Colonic mucosa (tissue), 4 donors: ENCODE measurements at places on chromosomes 3 and 15. TPM values are rescaled to one million over a fixed set of nuclear protein-coding genes. Genes with fewer than 3 reads are reported as not detected.

Gene SERPINI2
- total RNA-seq: not detected

Gene CFAP91
- total RNA-seq: 0.61 TPM

Gene LPCAT4
- total RNA-seq: 174 TPM

Gene TRIM42
- total RNA-seq: not detected

Gene ARPP21
- not detected for total RNA-seq

Gene AMOTL2
- 19.9 TPM for total RNA-seq
